Common myeloid progenitor, CD34-positive (primary cell): ENCODE measurements at places on chromosomes 7 and 10.

- peak; percentile 70 for DNase-seq
Observed at GRCh38 chr7:38232502-38233366, 40.7 kb downstream of the TARP start.

GRCh38 chr7:121313793-121314676, 14.8 kb upstream of the WNT16 start:
- DNase-seq = peak; percentile 7

- no peak for DNase-seq
Observed at GRCh38 chr7:137989094-137989493, 12.8 kb downstream of the CREB3L2 start.

DNA sequence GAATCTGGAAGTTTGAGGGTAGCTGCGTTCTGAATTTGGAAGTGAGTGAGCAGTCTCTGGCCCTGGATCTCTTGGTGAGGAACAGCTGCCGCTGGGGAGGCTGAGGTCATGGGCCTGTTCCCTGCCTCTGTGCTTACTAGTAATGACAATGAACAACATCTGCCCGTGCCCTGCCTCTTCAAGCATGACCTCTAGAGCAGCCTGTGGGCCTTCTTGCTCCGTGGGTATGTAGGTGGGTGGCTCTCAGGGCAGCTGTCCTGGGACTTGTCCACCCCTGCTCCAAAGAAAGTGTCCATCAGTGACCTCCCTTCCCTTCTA, 186.2 kb downstream of the CXCL12 start:
- no peak for DNase-seq

DNA sequence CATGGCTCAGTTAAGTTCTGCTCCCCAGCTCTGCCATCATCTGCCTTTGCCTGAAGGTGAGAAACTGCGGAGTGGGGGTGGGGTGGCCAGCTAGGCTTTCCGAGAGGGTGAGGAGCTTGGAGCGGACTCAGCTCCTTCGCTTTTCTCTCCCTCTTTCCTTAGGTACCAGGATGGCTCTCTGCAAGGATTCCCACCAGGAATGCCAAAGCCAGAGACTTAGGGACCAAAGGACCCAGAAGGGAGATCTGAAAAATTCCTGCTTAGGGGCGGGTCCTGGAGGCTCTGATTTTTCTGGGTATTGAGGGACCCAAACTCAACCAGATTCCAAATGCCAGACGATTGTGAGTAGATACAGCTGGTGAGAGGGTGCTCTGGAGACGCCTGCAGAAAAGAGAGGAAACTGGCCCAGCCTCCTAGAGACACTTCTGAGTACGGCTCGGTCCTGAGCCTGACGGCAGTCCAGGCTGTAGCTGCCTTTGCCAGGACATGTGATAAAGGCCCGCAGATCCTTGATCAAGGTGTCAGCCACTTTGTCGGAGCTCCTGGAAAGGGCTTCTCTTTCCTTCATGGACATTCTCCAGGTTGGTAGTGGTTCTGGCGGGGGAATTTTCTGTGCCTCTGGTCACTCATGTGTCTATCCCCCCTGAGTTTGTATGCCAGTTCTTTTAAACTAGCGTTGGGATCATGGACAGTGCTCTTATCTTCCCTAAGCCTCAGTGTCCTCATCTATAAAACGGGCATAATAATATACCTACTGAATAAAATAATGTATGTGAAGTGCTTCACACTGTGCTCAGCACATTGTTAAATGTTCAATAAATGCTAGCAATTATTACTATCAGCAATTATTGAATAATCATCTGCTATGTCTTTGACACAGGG, 42.5 kb upstream of the BTRC start:
- DNase-seq = no peak

DNA sequence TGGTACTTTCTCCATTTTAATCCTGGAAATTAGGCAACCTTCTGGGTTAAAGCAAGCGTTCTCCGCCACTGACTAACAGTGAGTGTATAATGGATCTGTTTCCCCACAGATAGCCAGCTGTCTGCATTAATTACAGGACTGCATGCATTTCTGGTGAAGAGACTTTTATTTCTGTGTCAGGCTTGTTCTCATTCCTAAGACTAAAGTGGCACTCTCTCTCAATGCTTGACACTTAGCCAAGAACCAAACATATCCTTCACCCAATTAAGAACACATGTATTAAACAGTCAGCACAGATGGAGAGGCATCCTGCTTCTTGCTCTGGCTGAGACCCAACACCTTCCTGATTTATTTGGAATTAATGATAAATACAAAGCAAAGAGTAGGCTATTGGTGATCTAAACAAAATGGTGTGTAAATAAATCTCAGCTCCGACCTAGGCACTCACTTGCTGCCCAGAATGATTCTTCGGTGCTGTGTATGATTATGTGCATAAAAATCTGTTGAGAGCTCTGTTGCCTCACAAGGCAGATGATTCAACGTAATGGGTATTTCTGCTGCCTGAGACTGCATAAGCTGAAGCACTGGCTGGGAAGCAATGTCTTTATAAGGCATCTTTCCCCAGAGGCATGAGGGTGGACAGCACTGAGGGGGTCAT, 16.8 kb downstream of the CALU start:
- no peak for DNase-seq

- DNase-seq = no peak
Observed at GRCh38 chr10:5545778-5546710, 21.3 kb downstream of the CALML3 start.

DNA sequence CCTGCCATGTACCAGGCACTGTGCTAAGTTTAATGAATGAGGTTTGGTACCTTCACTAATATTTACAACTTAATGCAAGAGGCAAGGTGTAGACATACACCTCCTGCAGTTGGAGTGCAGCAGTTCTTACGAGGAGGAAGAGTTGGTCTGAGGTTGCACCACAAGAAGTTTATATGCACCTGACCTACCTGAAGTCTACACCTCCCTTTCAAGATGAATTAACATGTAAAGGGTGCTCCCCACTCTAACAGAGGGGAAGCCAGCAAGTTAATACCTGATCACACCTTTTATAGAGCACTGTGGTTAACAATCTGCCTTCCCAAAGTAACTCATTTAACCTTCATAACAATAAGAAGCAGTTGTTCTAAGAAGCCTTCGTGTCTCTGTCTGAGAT, 120.0 kb downstream of the LYZL1 start:
- DNase-seq = peak; percentile 10

DNA sequence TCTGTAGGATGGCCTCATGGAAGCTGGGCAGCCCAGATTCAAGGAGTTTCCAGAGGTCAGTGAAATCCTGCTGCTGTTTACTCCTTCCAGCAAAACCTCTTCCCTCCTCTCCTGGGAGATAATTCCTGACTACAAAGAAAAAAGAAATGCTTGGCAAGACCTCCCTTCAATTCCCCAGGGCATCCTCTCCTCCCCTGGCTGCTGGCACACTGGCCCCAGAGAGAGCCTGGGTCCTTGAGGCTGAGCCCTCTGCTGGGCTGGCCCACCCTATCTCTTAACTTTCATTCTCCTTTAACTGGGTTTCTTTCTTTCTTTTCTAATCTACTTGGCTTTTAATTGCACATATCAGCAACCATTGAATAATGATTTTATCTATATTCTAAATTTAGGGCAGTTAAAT, 7.7 kb downstream of the DRGX start:
- DNase-seq = no peak

- no peak for DNase-seq
Observed at GRCh38 chr7:79037001-79037400, 416.5 kb downstream of the MAGI2 start.

- DNase-seq = peak; percentile 58
Observed at GRCh38 chr7:117085769-117086463, 132.6 kb downstream of the ST7 start.
